Dorsolateral prefrontal cortex (tissue), 122 donors: ENCODE measurements at places on chromosomes 12 and 14. TPM values are rescaled to one million over a fixed set of nuclear protein-coding genes. Genes with fewer than 3 reads are reported as not detected.

- DNase-seq, result no peak
These were observed 9.3 kb downstream of the ENDOU start for GRCh38 chr12:47715877-47716548.

DNA sequence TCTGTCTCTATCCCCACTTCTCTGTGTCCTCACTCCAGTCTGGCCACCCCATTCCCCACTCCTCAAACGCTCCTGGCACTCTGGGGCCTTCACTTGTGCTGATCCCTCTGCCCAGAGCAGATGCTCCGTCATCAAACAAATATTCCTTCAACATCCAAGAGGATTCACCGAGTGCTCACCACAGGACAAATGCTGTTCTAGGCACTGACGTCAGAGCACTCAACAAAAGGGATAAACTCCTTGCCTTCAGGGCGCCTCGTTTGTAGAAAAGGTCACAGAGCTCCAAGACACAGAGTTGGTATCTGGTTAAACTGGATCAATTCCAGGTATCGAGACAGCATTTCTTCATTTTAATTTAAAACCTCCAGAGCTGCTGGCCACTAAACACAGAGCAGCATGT is 35.3 kb downstream of the PSMC1 start:
- no peak for DNase-seq

DNA sequence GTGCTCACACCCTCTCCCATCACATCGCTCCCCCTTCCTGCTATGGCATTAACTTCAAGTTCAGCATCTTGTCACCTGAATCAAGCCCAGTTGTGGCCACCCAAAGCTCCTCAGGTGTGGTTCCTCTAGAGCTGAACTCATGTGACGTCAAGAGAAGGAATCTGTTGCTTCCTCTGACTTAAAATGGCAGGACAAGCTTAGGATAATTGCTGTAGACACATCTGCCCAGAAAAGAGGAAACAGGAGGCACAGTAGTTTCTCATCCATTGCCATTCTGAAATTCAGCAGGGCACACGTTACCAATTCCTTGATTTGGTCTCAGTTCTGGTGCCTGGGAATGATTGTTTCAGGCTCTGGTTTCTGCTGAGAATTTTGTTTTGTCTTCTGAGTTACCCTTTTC is 52.1 kb downstream of the RCOR1 start:
- DNase-seq, result no peak

GRCh38 chr12:53299101-53299453 is 418 bp upstream of the MYG1 start:
- no peak for DNase-seq

DNA sequence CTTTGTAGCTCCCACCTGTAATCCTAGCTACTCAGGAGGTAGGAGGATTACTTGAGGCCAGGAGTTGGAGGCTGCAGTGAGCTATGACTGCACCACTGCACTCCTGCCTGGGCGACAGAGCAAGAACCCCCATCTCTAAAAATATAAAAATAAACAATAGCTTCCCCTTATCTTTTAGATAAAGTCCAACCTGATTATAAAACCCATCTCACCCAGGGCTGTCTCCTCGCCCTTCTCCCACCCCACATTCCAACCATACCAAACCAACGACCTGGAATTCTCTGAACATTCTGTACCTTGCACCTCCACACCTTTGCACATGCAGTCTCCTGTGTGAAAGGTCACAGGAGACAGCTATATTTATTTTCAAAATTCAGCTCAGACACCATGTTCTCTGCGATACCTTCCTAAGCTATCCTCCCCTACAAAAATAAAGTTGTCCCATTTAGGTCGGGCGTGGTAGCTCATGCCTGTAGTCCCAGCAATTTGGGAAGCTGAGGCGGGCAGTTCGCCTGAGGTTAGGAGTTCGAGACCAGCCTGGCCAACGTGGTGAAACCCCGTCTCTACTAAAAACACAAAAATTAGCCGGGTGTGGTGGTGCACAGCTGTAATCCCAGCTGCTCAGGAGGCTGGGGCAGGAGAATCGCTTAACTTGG is 7.7 kb downstream of the SLC7A7 start:
- DNase-seq, result no peak

- no peak for DNase-seq
These were observed 1.3 kb upstream of the KRT79 start for GRCh38 chr12:52835271-52836041.

- DNase-seq, result no peak
These were observed 345.2 kb upstream of the FKBP4 start for GRCh38 chr12:2449586-2449985.

DNA sequence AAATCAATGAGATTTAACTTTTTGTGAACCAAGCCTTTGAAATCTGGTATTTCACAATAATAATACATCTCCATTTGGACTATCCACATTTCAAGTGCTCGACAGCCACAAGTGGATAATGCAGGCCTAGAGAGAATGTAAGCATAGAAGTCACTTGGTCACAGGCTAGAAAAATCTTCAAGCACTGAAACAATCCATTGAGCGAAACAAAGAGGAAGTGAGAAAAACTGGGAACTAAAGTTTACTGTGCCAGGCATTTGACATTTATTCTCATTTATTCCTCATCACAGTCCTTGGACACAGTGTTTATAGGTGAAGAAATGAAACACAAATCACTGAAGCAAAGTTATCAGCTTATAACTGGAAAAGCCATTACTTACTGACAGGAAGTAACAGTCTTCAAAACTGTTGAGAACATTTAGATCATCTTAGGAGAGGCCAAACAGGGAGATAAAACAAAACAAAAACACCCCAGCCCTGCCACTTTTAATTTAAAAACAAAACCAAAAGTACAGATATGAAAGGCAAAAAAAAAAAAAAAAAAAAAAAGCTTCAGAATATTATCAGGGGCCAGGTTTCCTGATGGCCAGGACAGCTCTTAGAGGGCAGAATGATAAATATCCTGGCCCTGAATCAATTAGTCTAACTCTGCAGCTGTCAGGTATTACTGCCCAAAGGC is 29.2 kb downstream of the GNS start:
- no peak for DNase-seq

DNA sequence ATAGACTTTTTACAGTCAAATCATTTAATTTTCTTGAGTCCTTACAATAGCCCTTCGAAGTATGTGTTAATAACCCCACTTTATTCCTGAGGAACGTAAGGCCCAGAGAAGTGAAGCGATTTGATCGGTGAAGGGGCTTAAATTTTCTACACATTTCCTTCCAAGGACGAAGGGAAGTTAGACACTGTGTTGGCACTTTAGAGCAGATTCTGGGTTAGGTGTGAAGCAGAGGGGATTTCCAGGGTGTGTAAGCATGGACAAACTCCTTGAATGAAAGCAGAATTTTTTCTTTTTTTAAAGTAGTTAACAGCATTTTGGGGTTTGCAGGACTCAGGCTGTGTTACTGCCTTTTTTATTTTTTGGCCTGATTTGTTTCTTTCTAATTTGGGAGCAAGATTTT is 38.9 kb downstream of the PRORP start:
- DNase-seq, result no peak

DNA sequence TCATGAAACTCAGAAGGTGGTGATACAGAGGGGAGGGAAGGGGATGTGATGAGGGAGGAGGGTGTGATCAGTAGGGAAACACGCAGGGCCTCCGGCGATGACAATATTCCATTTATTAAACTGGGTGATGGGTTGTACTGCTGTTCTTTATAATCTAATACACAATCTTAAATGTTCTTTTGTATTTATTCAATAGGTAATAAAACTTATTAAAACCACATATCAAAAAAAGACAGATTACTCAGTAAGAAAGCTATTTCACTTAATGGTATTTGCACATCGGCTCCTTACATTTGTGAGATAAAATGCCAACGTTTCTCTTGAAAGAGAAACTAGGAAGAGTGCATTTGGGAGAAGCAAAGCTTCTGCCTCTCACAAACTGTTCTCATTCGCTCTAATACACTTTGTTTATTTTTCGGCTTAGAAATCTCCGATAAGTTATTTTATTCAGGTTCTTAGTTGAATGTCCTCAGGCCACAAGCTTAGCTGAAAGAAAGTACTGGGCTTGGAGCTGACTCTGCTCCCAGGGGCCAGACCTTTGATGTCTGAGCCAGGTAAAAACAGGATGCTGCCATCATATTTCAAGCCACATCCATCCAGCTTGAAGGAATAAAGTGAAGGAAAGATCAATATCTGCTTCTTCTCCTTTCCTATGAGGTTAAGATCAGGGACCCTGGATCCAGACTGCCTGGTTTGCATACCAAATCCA is 17.5 kb downstream of the STON2 start:
- no peak for DNase-seq

DNA sequence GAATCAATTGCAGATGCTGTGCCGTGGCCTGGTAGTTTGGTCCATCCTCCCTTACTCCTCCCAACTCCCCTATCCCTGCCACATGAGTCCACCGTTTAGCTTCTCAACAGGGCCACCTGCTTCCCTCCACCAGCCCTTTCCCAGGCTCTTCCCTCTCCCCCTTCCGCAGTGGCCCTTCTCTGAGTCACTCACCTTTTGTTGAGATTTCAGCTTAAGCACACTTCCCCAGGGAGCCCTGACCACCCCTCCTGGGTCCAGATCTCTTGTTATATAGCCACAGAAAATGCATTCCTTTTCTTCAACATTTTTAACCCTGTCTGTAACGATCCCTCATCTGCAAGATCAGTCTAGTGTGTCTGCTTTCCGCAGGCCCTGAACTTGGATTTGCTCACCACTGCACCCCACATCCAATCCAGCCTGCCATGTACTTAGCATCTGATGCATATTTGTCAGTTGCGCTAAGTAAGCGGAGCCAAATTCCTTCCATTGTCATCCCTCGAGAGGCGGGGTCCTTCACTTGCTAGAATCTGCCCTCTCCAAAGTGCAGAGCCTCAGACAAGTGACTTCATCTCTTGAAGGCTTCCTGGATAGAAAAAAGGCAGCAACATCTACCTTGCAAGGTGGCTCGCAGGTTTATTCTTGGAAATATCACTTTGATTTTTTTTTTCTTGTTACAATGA is 41.1 kb downstream of the TMEM63C start:
- DNase-seq, result no peak

DNA sequence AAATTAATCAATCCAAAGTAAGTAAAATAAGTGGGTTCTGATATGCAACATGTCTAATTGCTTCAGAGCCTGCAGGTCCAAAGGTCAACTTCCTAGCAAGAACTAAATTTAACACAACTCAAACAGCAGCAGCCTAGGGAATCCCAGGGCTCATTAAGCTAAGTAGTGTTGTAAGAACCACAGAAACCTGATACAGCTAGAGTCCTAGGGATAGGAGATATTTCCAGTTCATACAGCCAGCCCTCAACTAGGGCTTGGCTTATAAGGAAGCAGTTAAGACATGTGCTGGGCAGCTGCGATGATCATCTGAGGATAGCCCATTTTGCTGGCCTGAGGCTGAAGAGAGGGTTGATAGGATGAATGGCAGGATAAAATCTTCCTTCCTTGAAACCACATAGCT is at the start of gene OR4Q3:
Gene OR4Q3 (plus strand): TSS at position 316 of the 400 bp plus-strand sequence.
- DNase-seq, result no peak

- DNase-seq, result no peak
These were observed 76.9 kb downstream of the PPHLN1 start for GRCh38 chr12:42402821-42403411.

GRCh38 chr14:20487396-20487725 is 18.0 kb upstream of the RNASE10 start:
- no peak for DNase-seq

- DNase-seq, result no peak
These were observed 42.3 kb downstream of the CHGA start for GRCh38 chr14:92965281-92965680.

GRCh38 chr14:52014601-52015267 is 25.4 kb downstream of the RTRAF start:
- peak; percentile 77 for DNase-seq

GRCh38 chr14:68874746-68875155 is 81.9 kb upstream of the ZFP36L1 start:
- no peak for DNase-seq

- no peak for DNase-seq
These were observed 66.5 kb upstream of the MAX start for GRCh38 chr14:65168840-65169239.

GRCh38 chr14:73780391-73780790 is 66.2 kb upstream of the PNMA1 start:
- no peak for DNase-seq

- DNase-seq, result peak; percentile 48
These were observed 9.7 kb upstream of the PEBP1 start for GRCh38 chr12:118126119-118126757.

- no peak for DNase-seq
These were observed 170.7 kb downstream of the ESRRB start for GRCh38 chr14:76546426-76547221.

DNA sequence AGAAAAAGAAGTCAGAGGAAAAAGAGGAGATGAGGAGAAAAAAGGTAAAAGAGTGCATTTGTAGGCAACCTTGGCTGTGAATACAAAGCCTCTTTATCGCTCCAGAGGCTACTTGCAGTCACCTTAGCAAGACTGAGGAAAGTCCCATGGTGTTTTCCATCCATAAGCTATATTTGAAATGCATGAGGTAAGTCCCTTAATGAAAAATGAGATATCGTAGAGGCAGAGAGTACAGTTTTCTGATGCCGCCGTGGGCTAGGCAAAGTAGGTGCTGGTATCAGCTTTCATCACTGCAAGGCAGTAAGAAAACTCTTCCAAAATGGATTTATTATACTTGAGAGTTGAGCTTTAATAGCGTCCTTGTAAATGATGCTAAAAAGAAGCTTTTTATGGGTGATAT is 186.8 kb downstream of the ASCL1 start:
- no peak for DNase-seq

GRCh38 chr14:75634848-75635247 is 25.8 kb downstream of the ERG28 start:
- DNase-seq, result no peak

GRCh38 chr12:67617629-67618028 is 30.9 kb upstream of the DYRK2 start:
- DNase-seq, result no peak

DNA sequence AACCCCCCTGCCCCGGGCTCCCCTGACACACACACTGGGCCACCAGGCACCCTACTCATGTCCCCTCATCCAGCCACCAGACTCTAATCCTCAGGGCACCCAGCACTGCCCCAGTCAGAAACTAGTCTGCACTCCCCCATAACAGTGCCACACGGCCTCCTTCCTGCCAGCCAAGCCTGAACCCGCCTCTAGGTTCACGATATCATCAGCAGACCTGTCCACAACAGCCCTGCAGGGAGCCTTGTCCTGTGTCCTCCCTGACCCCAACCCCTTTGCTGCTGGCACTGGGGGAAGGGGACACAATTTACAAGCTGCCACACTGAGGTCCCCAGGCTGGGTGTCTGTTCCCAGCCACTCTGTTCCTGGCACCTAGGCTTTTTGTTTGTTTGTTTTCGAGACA is 33.6 kb downstream of the LTBP2 start:
- no peak for DNase-seq

DNA sequence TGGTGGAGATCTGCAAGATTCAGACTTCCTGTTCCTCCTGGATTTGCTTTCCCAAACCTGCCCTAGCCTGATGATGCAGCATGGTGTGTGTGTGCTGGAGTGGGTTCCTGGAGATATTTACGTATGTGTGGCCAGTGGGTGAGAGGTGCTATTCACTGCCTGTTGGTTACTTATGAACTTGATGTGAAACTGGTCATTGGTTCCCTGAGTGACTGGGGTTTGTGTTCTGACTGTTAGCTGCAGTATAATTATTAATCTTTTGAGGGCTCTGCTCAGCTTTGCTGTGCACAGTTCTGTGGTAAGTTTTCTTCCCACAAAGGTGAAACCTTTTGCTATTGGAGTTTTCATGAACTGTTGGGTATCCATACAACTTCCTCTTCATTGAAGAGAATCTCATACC is 541.8 kb upstream of the FBXO33 start:
- DNase-seq, result no peak

The ENDOU gene
- 1.8 TPM for total RNA-seq

The ALDH2 gene
- 241 TPM for total RNA-seq

The KRT6A gene
- not detected for total RNA-seq

The CSRNP2 gene
- 70.5 TPM for total RNA-seq

The RD3L gene
- not detected for total RNA-seq

The TMEM30B gene
- total RNA-seq, result 0.25 TPM

The RIMBP2 gene
- 86.6 TPM for total RNA-seq

The ADGRD1 gene
- 10.8 TPM for total RNA-seq

The CARMIL3 gene
- total RNA-seq, result 11.8 TPM
